ENCODE measurements at places on chromosomes 1 and 21.
A peak's percentile ranks its signal among the peaks of the same experiment; 100 is the strongest.

DNA sequence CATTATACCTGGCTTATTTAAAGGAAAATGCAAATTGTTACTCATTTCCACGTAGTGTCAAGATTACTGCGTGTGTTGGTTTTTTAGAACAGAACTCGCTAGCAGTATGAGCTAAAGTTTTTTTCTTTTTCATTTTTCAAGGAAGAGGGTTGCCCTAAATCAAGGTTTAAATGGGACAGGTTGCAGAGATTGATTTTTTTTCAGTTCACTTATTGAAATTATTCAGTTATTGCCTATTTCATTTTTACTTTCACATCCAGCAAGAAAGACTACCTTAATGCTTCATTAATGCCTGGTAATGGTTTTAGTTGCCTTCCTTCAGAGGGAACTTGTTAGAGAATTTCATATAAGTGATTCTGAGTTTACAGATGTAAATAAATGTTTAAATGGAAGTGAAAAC lies 5.6 kb downstream of the FAM20B start:
- H3K27me3 ChIP-seq, result no peaks in the 10 kb centered on the region
- H3K4me1 ChIP-seq, result peaks cover 81% of the 10 kb centered on the region
- peak overlapping the region; percentile 7 for H3K4me3 ChIP-seq
- peaks cover 3% of the 10 kb centered on the region for H3K36me3 ChIP-seq

DNA sequence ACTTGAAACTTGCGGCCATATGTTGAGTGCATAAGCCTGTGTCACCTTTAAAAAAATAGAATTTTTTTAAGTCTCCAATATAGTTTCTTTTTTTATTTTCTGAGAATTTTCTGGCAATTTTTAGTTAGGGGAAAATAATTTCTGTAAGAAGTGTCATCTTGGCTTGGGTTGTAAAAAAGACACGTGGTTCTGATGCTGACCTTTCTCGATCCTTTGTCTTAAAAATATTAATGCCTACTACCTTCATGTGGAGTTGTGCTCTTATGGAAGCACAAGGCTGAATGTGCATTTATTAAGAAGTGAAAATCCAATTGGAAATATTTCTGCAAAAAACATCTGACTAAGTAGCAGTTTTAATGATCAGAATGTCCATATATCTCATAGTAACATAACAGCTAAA lies 3.5 kb downstream of the ELAVL4 start:
- no peaks in the 10 kb centered on the region for H3K36me3 ChIP-seq
- H3K4me1 ChIP-seq, result peaks cover 21% of the 10 kb centered on the region
- H3K27ac ChIP-seq, result no peak overlapping the region
- no peak overlapping the region for H3K4me3 ChIP-seq

DNA sequence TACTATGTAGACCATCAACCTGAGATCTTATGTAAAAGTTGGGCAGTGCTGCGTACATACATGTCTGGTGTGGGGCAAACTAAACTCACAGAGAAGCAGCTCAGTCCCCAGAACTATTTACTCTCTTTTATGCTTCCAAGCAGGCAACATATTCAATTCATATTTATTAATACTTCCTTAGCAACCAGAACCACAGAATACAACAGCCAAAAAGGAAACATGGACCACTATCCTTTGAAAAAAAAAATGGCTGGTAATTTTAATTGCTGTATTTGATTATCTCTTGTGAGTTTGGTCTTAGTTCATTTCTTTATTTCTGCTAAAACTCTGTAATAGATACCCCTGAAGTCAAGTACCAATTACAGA lies 1.5 kb upstream of the PPP1R15B start:
- H3K27ac ChIP-seq, result peak overlapping the region; percentile 100
- peak overlapping the region; percentile 99 for H3K4me3 ChIP-seq
- DNase-seq, result no peak
- peaks cover 15% of the 10 kb centered on the region for H3K4me1 ChIP-seq
- peaks cover 41% of the 10 kb centered on the region for H3K36me3 ChIP-seq
- no peaks in the 10 kb centered on the region for H3K27me3 ChIP-seq

DNA sequence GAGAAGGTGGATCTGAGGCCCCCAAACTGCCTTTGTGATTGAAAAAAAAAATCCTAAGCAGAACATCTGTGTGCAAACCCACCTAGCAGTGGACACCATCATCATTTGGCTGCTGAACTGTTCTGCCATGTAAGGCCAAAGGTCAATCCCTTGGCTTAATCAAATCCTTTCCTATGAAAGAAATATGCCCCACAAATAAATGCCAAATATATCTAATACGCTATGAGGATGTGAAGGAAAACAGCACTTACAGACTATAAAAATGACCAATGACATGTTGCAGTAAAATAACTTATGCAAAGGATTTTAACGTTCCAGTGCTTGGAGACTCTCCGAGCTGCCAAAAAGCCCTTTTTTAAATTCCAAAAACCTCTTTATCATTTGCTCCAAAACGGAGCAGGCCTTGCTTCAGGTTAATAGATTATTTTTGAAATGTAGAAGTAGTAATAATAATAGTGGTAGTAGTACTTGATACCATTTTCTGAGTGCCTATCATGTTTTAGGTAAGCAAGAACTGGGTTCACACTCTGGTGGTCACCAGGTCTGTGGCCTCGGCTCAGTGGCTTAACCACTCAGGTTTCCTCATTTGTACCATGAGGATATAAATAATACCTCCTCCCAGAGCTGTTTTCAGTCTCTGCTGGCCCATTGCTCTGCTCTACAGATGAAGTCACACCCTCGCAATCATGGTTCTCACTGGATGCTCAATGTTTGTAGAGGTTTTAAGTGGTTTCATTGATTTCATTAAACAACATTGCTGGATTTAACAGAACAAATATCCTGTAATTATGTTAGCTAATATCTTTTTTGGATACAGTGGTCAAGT lies 47.9 kb upstream of the EDEM3 start:
- peaks cover 7% of the 10 kb centered on the region for H3K4me1 ChIP-seq
- H3K4me3 ChIP-seq, result no peak overlapping the region
- H3K27ac ChIP-seq, result no peak overlapping the region
- H3K27me3 ChIP-seq, result no peaks in the 10 kb centered on the region
- no peak for DNase-seq

DNA sequence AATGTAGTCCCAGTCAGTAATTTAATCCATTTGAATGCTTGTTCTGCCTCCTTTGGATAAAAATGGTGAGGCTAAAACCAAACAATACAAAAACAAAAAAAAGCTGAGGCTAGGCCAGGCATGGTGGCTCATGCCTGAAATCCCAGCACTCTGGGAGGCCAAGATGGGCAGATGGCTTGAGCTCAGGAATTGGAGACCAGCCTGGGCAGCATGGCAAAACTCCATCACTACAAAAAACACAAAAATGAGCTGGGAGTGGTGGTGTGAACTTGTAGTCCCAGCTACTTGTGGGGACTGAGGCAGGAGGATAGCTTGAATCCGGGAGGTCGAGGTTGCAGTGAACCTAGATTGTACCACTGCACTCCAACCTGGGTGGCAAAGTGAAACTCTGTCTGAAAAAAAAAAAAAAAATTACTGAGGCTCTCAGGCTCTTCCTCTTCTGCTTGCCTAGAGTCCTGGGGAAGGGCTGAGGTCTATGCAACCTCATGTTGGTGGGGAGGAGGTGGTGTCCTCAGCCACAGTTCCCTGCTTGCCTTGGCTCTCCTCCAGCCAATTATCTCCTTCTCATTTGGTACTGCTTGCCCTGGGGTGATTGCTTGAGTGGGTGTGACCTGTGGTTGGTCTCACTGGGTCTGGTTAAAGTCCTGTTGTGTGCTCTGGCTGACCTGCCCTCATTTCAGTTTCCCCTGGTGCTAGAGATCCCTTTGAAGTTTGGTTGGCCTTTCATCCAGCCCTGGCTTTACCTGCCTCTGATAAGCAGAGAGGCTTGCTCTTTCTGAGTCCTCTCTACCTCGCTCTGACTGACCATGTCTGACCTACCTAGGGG lies 20.9 kb downstream of the S1PR1 start:
- DNase-seq, result peak; percentile 34
- H3K27ac ChIP-seq, result peak overlapping the region; percentile 62
- H3K4me1 ChIP-seq, result peaks cover 43% of the 10 kb centered on the region
- H3K36me3 ChIP-seq, result no peaks in the 10 kb centered on the region
- H3K4me3 ChIP-seq, result peak overlapping the region; percentile 32

DNA sequence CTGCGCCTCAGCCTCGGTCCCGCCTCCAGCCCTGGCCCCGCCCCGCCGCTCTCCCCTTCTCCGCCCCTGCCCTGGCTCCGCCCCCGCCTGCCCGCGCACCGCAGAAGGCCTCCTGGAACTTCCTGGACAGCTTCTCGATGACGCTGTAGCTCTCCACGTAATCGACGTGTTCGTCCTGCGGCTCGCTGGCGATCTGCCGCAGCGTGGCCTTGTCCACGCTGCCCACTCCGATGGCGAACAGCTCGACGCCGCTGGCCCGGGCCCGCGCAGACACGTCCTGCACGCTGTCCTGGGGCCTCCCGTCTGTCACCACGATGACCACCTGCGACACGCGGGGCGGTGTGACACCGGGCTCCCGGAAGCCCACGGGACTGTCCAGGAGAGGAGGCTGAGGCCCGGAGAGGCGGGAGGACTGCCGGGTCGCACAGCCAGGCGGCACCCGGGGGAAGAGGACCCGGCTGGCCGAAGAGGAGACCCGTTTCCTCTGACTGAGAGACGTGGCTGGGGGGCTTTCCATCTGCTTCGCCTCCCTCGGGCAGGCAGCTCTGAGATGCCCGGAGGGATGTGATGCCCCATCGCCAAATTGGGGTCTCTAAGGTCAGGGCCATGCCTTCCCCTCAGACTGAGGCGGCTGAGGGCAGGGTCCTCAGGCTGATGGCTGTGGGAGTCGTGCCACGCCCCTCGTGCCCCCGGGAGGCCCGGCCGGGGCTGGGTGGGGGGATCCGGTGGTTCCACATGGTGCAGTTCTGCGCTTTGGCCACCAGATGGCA lies 4.6 kb downstream of the MATN1 start:
- H3K27me3 ChIP-seq, result no peaks in the 10 kb centered on the region
- H3K4me3 ChIP-seq, result peak overlapping the region; percentile 88
- peak overlapping the region; percentile 99 for H3K27ac ChIP-seq
- DNase-seq, result peak; percentile 96
- H3K4me1 ChIP-seq, result peaks cover 19% of the 10 kb centered on the region
- H3K36me3 ChIP-seq, result peaks cover 31% of the 10 kb centered on the region

DNA sequence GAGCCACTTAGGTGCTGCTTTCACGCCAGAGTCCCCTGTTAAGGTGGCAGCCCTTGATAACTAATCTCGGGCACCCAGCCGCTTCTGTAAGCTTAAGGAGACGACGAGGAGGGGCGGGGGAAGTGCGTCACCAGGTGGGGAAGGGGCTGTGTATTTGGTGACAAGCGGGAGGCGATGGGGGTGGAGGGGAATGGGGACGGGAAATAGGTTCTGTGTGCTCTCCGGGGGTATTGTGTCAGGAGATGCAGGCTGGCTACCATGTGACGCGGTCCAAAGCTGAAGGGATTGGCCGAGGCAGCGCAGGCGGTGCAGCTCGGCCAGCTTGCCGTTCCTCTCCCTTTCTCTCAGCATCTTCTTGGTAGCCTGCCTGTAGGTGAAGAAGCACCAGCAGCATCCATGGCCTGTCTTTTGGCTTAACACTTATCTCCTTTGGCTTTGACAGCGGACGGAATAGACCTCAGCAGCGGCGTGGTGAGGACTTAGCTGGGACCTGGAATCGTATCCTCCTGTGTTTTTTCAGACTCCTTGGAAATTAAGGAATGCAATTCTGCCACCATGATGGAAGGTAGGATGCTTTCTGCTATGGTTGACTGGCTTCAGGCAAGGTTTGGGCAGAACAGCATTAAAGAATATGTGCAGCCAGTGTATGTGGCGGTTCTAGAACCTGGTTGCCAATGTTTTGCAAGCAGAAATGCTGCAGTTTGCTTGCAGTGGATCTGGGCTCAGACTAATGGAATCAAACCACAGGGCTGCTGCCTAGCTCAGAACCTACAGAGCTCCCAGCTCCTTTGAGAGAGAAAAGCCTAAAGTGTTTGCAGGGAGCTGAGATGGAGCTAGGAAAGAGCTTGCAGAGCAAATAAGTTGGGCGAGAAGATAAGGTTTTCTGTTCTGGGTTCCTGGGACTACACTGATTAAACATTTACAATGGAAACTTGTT lies at the start of gene SGIP1:
Gene SGIP1, plus strand, starts transcription at position 350 of the 937 bp plus-strand sequence. Its CDS starts 206 bp downstream, at position 556.
- peak within 1 kb of the TSS; percentile 80 for H3K4me3 ChIP-seq
- DNase-seq, result no peak
- H3K27ac ChIP-seq, result no peak within 1 kb of the TSS

DNA sequence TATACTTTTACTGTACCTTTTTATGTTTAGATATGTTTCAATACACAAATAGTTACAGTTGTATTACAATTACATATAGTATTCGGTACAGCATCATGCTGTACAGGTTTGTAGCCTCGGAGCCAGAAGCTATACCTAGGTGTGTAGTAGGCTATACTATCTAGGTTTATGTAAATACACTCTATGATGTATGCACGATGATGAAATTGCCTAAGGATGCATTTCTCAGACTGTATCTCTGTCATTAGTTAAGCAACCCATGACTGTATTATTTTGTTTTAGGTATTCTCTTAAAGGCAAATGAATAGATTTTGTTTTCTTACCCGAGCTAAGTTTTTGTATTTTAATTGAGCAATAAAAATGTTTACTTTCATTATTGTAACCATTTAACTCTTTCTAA lies 56.4 kb downstream of the SPATA17 start:
- no peak overlapping the region for H3K4me3 ChIP-seq
- no peaks in the 10 kb centered on the region for H3K36me3 ChIP-seq
- no peak overlapping the region for H3K27ac ChIP-seq
- no peak for DNase-seq

GRCh38 chr1:218394416-218394815 lies 49.3 kb downstream of the TGFB2 start:
- H3K4me3 ChIP-seq, result no peak overlapping the region
- no peak overlapping the region for H3K27ac ChIP-seq
- DNase-seq, result no peak
- H3K4me1 ChIP-seq, result no peaks in the 10 kb centered on the region
- H3K36me3 ChIP-seq, result no peaks in the 10 kb centered on the region

- peaks cover 20% of the 10 kb centered on the region for H3K27me3 ChIP-seq
- H3K27ac ChIP-seq, result no peak overlapping the region
- H3K36me3 ChIP-seq, result no peaks in the 10 kb centered on the region
- no peaks in the 10 kb centered on the region for H3K4me1 ChIP-seq
- no peak overlapping the region for H3K4me3 ChIP-seq
Observed at GRCh38 chr1:53627031-53627430, 111.9 kb downstream of the GLIS1 start.

DNA sequence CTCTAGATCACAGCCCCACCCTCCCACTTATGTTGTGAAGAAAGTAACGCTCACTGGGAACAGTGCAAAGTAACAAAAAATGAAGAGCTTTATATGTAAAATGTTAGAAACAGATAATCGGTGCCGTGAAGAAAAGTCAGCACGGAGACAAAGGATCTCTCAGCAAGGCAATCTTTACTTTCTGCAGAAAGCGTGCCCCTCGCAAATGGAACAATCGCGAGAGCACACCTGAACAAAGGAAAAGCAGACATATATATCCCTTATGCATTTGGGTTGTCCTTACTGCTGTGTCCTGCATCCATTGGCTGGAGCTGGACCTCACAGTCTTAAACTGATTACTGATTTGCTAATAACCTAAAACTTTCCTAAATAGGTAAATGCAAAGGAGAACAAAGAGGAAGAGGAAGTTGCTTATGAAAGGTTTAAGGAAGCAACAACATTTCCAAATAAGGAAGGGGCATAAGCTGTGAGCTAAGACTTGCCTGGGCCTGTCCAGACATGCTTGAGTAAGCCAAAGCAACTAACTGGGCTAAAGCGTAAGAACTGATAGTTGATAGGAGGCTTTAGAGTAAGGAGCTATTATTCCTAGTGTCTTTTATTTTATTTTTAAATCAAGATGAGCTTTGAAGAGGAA lies 89.7 kb downstream of the GTF2B start:
- H3K4me1 ChIP-seq, result peaks cover 12% of the 10 kb centered on the region
- DNase-seq, result no peak
- no peak overlapping the region for H3K27ac ChIP-seq

All from effector memory CD8-positive, alpha-beta T cell (primary cell).